ENCODE measurements at places on chromosomes 12 and 14.

GRCh38 chr12:65891987-65892481 lies 67.8 kb downstream of the HMGA2 start:
- no peak for DNase-seq

- DNase-seq, result no peak
These were observed 587 bp downstream of the SELPLG start for GRCh38 chr12:108633081-108633533.

GRCh38 chr14:20973501-20973900 lies 16.3 kb upstream of the METTL17 start:
- DNase-seq, result no peak

DNA sequence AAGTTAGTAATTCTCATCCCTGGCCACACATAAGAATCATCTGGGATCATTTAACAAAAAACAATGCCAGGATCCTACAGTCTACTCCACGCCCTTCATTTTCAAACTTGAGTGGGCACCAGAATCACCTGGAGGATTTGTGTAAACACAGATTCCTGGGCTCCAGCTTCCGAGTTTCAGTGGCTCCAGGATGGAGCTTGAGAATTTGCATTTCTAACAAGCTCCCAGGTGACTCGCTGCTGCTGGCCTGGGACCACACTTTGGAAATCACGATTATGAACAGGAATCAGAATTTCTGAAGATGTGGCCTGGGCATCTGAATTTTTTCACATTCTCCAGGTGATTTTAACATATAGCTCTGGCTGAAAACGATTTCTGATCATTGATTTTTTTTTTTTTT lies 234.8 kb downstream of the CACNA1C start:
- DNase-seq, result no peak

DNA sequence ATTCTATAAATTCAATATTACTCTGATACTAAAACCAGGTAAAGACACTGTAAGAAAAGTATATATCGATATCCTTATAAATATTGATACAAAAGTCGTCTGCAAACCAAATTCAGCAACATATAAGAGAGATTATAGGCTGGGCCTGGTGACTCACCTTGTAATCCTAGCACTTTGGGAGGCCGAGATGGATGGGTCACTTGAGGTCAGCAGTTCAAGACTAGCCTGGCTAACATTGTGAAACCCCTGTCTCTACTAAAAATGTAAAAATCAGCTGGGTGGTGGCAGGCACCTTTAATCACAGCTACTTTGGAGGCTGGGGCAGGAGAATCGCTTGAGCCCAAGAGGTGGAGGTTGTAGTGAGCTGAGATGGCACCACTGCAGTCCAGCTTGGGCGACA lies 13.5 kb upstream of the TUBA1C start:
- DNase-seq, result no peak

- no peak for DNase-seq
These were observed 729.3 kb upstream of the NOVA1 start for GRCh38 chr14:27327095-27327494.

DNA sequence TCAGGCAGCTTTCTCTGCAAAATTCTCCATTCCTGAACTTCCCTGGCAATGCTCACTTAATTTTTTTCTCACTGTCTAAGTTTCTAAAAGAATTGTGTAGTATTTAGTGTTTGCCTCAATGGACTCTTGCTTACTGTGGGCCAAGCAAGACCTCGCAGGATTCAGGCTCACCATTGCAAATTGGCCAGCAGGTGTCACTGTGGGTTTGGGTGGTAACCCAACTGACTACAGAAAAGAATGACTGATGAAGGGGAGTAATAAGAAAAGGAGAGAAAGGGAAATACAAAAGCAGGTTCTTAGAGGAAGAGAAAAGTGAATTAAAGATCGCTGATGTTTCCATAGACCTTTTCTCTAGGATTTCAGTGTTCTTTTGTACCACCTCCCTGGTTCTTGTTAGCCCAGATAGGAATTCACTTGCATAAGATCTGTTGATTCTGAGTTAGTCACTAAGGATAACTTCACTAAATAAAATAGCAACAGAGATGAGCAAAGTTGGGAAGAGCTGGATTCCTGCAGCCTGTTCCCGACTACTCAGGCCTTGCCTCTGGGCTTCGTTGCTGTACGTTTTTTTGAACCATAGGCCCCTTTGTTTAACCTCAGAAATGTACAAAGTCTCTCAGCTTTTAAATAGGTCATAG lies 386.5 kb upstream of the DDHD1 start:
- peak; percentile 95 for DNase-seq
